ENCODE measurements at places on chromosomes 5 and 9.

DNA sequence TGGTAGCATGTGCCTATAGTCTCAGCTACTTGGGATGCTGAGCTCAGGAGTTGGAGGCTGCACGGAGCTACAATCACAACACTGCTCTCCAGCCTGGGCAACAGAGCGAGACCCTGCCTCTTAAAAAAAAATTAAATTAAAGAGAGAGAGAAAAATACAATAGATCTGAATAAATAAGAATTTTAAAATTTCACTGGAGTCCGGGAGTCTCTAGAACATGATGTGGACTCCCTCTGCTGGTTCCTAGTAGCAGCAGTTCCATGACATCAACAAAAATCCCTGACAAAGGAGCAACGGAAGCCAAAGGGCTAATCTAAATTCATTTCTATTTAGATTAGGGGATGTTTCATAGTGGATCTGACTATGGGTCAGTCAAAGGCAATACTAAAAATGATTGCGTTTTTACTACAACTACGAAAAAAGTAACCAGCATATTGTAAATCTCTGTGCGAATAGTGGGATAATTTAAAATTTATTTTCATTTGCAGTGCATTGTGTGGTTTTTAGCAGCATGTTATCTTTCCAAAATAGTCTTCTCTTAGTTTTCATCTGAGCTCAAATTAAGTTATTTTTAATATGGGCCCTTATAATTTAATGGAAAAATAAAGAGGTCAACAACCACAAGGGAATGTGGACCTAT is 6.7 kb downstream of the INIP start:
- DNase-seq = peak; percentile 30

- no peak for DNase-seq
Observed at GRCh38 chr5:59001154-59001553, 418.3 kb downstream of the RAB3C start.

- no peak for DNase-seq
Observed at GRCh38 chr9:109600142-109600541, 102.0 kb upstream of the PTPN3 start.

GRCh38 chr9:112858625-112859147 is 32.0 kb downstream of the SLC46A2 start:
- DNase-seq = no peak

DNA sequence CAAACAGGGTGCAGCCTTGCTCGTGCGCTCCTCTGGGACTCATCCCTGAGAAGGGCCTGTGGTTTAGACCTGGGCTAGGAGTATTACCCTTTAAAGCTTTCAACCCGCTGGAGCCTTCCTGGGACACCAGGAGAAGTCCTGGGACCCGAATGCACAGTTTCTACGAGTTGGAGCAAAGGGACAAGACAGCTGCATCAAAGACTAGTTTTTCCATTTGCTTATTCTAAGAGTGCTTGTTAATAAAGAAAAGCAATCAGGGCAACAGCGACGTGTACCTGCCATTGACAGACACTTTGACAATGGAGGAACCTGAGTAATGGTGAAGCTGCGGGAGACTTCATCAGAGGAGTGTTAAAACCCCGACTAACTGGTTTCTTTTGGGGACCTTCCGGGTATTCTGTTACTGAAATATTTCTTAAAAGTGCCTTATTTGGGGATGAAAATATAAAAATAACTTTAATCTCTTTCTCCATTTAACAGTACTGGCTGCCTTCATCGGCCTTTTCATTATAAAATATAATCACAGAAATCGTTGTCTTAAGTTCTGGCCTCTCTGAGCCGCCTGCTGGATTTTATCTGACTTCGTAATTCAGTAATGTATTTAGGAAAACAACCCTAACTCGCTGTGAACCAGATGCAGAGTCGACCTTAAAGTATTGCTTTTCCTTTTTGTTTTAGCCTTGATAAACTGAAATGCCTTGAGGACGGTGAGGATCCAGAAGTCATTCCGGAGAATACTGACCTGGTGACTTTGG is 732 bp downstream of the SNAPC3 start:
- no peak for DNase-seq

DNA sequence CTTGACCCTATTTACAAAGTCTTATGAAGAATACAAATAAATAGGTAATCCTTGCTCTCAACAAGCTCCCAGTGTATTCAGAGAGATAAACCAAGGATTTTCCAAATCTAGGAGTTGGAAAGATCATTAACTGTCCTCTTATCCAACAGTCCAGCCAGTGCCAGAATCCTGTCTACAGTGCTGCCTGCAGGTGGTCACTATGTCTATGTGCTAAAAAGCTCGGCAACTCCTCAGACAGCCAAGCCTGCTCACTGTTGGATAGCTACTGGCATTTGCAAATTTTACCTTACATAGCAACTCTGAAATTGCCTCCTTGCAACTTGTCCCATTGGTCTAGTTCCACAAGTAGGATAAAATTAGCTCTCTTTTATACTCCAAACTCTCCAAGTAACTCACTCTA is 187.4 kb downstream of the DCP2 start:
- no peak for DNase-seq

DNA sequence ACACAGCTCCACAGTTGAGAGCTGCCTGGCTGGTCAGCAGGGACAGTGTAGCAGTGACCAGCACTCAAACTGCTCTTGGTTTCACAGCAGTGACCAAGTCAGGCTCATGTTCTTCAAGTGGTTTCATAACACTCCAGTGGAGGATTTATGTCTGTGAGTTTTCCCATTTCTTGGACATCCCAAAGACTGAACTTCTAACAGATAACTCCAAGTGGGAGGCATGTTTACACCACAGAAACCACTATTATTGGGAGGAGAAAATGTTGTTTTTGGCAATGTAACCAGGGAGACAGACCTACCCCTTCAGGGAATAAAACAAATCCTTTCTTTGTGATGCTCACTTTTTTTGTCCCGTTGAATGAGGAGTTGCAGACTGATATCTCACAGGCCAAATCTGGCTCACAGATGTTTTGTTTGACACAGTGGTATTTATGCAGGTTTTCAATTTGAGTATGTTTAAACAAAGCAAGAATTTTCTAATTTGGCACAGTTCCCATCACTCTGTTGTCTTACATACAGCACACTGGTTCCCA is 141.5 kb downstream of the RMI1 start:
- DNase-seq = peak; percentile 38

- DNase-seq = no peak
Observed at GRCh38 chr9:117231012-117231411, 183.8 kb downstream of the ASTN2 start.

- no peak for DNase-seq
Observed at GRCh38 chr5:68053202-68053601, 162.4 kb upstream of the PIK3R1 start.

DNA sequence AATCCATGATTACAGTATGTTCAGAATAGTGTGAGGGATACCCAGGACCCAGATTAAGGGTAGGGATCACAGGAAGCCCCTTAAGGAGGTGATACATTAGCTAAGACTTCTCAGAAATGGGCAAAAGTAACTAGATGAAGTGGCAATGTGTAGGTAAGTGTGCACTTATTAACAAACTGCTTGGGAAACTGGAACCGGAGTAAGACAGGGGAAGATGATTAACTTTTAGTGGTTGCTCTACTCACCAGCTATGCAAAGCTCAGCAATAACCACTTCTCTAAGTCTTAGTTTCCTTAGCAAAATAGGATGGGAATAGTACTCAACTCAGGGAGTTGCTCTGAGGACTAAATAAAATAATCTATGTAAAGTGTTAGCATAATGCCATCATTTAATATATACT is 182.2 kb downstream of the MCTP1 start:
- DNase-seq = no peak

- DNase-seq = no peak
Observed at GRCh38 chr5:52269859-52270258, 517.9 kb upstream of the ITGA1 start.

- DNase-seq = no peak
Observed at GRCh38 chr5:960551-960950, 48.1 kb upstream of the NKD2 start.

DNA sequence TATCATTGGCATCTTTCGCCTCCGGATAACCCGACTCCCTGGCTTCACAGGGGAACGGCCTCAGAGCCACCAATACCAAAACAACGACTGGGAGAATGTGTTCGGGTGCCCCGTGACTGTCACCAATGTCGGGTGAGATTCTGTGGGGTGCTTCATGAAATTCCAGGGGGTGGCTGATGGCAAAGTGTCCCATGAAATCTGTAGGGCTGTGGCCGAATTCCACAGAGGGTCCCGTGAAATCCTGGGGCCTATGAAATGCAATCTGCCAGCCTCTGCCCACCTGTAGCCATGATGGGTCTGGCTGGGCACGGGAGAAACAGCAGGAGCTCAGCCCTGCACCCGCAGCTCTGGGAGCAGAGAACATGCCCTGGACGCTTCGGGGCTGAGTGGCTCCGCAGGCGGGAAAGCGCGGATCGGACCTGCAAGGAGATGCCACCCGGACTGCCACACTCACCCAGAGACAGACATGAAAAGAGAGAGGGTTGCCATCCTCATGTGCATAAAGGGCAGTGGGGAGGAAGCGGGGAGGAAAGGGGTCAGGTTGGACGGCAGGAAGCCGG is 192.4 kb downstream of the OLFM1 start:
- DNase-seq = no peak

DNA sequence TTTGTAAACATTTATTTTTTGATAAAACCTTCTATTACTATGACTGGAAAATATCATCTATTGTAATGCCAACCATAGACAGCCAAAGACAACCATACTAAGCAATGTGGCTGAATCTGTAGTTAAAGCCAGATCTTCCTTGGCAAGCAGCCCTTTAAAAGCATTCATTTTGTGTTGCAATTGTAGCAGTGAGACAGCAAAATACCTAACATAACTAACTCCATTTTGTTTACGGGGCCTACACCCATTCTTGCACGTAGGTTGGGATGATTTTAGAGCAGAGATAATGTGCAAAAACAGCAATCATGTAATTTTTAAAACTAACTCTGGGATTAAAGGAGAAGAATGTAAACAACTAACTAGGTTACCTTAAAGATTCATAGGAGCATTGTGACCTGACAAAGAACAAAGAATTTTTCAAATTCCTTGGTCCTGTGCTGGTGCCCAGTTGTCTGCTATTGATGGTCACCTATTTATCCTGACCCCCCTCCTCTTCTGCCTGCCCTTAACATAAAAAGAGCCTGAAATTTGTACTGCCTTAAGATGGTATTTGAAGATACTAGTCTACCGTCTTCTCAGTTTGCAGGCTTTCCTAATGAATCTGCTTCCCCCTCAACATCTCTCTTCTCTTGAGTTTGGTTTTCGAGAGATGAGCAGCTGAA is 10.6 kb downstream of the IFNA1 start:
- no peak for DNase-seq

DNA sequence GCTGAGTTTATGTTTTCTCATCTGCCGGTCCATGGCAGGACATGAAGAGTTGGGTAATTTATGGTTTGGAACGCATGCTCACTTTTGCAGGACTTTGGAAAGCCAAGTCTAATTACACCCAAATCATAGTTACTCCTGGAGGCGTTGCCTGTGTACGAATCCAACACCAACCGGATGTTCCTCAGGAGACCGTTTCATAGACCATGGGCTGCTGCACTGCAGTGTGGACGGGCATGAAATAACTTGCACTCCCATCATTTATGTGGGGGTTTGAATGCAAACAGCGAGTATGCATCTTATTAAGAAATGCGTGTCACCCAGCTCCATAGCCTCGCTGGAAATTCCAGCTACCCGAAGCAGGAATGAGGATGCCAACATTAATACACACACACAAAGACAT is 96.1 kb upstream of the IRX2 start:
- DNase-seq = no peak

- DNase-seq = no peak
Observed at GRCh38 chr5:58406394-58406793, 53.5 kb downstream of the PLK2 start.

DNA sequence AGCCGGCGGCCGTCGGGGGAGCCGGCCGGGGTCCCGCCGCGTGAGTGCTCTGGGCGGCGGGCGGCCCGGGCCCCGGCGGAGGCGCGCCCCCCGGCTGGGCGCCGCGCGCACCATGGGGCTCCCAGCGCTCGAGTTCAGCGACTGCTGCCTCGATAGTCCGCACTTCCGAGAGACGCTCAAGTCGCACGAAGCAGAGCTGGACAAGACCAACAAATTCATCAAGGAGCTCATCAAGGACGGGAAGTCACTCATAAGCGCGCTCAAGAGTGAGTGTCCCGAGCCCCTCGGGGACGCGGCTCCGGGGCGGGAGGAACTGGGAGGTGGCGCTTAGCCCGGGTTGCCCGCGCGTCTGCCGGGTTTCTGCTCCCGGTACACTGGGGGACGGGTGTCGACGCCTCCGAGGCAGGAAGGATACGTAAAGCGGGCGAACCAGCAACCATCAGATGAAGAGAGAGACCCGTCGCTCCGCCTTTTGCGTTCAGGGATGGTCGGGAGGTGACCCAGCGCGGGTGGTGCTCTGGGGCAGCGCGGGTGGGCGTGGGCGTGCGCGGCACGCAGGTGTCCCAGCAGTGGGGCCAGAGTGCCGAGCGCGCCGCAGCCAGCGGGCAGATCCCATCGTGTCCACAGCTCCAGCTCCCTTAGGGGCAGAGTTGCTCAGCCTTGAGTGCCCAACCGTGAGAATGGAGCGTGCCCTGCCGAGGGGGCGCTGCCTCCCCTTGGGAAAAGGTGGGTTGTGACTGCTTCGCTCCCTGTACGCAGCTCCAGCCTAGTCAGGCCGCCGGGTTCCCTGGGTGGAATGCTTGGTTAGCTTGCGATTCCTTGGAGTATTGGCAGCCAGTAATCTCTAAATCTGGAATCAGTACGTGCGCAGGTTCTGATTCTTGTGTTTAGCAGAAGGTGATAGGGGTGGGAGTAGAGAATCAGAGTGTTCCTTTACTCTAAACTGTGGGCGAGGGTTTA is 753 bp downstream of the ARHGAP26 start:
- peak; percentile 25 for DNase-seq

- no peak for DNase-seq
Observed at GRCh38 chr9:131631306-131631705, 86.0 kb downstream of the PRRT1B start.

DNA sequence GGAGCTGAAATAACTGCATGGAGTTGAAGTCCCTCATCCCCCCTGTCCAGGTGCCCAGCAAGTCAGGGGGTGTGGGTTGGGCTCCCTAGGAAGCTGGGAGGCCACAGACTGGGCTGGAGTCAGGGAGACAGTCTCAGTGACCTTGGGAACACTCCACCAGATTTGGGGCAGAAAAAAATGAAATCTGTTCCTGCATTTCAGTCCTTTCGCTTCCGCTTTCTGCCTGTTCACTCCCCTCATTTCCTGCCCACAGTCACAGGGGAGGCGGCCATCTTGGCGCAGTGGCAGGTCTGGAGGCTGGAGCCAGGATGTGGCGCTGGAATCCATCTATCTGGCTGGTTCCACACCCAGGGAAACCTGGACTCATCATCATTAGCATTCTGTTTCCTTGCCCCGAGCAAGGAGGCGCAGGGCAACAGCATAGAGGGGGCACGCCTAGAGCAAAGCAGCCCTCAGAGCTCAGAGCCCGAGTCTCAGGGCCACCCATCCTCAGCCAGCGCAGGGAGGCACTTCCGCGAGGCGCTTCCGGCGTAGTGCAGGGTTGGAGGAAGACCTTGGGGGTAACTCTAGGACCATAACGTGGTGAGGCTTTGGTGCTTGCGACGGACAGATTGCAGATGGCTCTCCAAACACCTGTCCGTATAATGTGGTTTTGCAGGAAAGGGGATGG is 86.2 kb upstream of the HSPA9 start:
- DNase-seq = no peak

All from NCI-H510A treated with DMSO at 0.1 percent for 48 hours (cell line).